Activated naive CD8-positive, alpha-beta T cell treated with anti-CD3 and anti-CD28 coated beads, Interleukin-2, amount 50 U/mL, for 16 hours (primary cell): ENCODE measurements at places on chromosomes 5 and 9.

DNA sequence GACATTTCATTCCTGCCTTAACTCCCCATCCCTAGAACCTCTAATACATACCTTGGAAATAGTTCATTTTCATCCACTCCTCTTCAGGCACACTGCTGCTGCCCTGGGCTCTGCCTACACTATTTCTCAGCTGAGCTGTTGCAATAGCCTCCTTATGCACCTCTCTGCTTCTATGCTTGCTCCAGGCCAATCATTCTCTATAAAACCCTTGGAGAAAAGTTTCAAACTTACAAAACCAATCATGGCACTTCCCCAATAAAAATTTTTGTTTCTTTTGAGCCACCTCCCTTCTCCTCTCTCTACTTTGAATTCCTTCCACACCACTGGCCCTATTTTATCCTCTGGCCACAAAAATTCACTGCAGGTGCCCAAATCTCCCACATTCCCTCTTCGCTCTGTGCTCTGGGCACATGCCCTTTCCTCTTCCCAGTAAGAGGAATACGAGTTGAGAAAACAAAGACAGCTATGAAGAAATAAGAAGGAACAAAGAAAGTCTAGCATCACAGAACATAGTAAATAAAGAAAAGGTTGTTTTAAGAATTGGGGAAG is 301.4 kb downstream of the ELAVL2 start:
- no peak for DNase-seq

- no peak for DNase-seq
These were observed 26.6 kb downstream of the COL23A1 start for GRCh38 chr5:178563621-178564020.

DNA sequence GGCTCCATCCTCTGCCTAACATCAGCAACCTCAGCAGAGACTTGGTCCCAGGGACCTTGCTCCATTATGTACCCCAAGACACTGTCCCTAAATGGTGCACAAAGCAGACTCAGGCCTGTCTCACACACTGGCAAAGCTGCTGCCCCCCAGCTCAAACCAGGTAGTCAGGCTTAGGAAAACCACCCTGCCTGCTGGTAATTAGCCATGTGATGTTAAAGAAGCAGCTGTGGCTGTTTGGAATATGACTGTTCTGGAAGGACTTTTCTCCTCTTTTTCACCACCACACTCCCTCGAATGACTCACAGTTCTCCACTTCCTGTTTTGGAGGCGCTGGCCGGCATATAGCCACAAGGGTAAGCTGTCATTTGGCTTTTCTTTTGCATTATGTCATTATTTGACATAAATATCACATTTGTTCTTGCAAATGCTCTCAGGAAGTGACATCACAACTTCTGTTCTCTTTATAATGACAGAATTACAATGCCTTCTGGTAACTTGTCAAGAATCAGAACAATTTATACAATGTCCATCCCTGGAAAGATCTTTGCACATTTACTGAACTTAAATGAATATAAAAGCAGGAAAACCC is 113.9 kb downstream of the SUSD1 start:
- DNase-seq, result no peak

DNA sequence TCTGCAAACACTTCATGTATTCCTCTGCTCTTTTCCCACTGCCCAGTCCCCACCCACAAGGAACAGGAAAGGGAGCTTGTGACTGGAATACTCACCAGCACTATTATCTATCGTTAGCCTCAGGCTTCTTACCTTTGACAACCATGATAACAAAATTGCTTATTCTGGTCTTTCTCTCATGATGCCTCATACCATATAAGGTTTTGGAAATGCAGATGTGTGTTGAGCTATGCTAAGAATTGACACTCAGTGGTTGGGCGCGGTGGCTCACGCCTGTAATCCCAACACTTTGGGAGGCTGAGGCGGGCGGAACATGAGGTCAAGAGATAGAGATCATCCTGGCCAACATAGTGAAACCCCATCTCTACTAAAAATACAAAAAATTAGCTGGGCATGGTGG is 25.4 kb downstream of the SOX30 start:
- DNase-seq, result no peak

- DNase-seq, result no peak
These were observed 872 bp upstream of the SMIM3 start for GRCh38 chr5:150777685-150778084.
